ENCODE measurements at places on chromosomes 7 and 10. TPM values are rescaled to one million over a fixed set of nuclear protein-coding genes. Genes with fewer than 3 reads are reported as not detected.

TMEM273 gene
- 28.0 TPM for total RNA-seq

ZPBP gene
- total RNA-seq = not detected

IKZF1 gene
- total RNA-seq = 245 TPM

NEURL1 gene
- 2.4 TPM for total RNA-seq

YWHAG gene
- 140 TPM for total RNA-seq

EDRF1 gene
- 29.6 TPM for total RNA-seq

RAB18 gene
- 49.3 TPM for total RNA-seq

IFIT1B gene
- not detected for total RNA-seq

PON3 gene
- total RNA-seq = not detected

- H3K4me1 ChIP-seq = no peaks in the 10 kb centered on the region
- H3K27ac ChIP-seq = no peak overlapping the region
- no peak for DNase-seq
- peaks cover 8% of the 10 kb centered on the region for H3K27me3 ChIP-seq
- no peak overlapping the region for H3K4me3 ChIP-seq
Measured at GRCh38 chr7:95476072-95476847, 9.5 kb upstream of the ASB4 start.

- H3K4me1 ChIP-seq = no peaks in the 10 kb centered on the region
- no peaks in the 10 kb centered on the region for H3K27me3 ChIP-seq
- DNase-seq = no peak
- H3K36me3 ChIP-seq = no peaks in the 10 kb centered on the region
- no peak overlapping the region for H3K27ac ChIP-seq
Measured at GRCh38 chr10:19654576-19654975, 161.7 kb upstream of the PLXDC2 start.

- H3K36me3 ChIP-seq = peaks cover 2% of the 10 kb centered on the region
- no peaks in the 10 kb centered on the region for H3K27me3 ChIP-seq
- H3K4me3 ChIP-seq = no peak overlapping the region
- DNase-seq = no peak
Measured at GRCh38 chr10:3877211-3878000, 92.4 kb upstream of the KLF6 start.

GRCh38 chr7:22117222-22117621 is 171.5 kb upstream of the CDCA7L start:
- H3K4me1 ChIP-seq = peaks cover 6% of the 10 kb centered on the region
- no peak overlapping the region for H3K27ac ChIP-seq
- no peak for DNase-seq
- H3K36me3 ChIP-seq = no peaks in the 10 kb centered on the region
- H3K4me3 ChIP-seq = no peak overlapping the region
- no peaks in the 10 kb centered on the region for H3K27me3 ChIP-seq

DNA sequence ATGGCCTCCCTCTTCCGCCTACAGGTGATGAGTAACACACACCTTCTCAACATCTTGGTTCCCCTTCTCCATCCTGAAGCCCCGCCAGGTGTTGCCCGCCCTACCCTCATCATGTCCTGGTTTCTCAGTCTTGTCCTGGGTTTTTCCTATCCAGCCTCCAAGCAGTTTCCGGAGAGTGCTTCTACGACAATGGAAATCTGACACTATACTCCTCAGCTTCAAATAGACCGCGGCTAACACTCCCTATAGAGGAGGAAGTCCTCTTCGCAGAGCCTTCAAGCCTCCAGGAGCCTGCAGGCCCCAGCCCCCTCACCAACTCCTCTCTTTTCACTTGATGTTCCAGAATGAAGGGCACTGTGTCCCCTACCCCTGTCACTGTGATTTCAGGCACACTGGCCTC is 147.4 kb downstream of the PRPF18 start:
- H3K4me3 ChIP-seq = no peak overlapping the region
- no peaks in the 10 kb centered on the region for H3K36me3 ChIP-seq
- no peak overlapping the region for H3K27ac ChIP-seq
- no peaks in the 10 kb centered on the region for H3K4me1 ChIP-seq

DNA sequence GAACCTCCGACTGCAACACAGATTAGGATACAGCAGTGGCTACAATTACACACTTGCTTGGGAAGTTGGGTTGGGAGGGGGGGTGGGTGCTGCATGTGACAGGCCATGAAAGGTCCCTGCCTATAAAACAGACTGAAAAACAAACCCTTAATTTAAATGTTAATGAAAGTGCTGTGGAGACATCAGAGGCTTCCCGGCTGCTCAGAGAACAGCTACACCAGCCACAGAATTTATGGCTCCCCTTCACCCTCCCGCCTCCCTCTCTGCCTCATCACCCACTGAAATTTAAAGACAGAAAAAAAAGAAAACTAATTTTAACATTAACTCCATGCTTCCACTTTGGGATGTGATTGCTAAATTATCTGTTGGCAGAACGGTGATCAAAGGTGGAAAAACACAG is 34.7 kb downstream of the FBXW4 start:
- no peak overlapping the region for H3K27ac ChIP-seq
- H3K27me3 ChIP-seq = no peaks in the 10 kb centered on the region
- H3K4me1 ChIP-seq = no peaks in the 10 kb centered on the region
- DNase-seq = no peak
- H3K36me3 ChIP-seq = peaks cover 31% of the 10 kb centered on the region
- no peak overlapping the region for H3K4me3 ChIP-seq

GRCh38 chr10:546971-547590 is 142.4 kb downstream of the DIP2C start:
- H3K4me1 ChIP-seq = no peaks in the 10 kb centered on the region
- DNase-seq = no peak
- no peak overlapping the region for H3K27ac ChIP-seq

GRCh38 chr10:52027055-52027705 is 286.9 kb upstream of the DKK1 start:
- DNase-seq = no peak
- H3K27me3 ChIP-seq = peaks cover 2% of the 10 kb centered on the region
- no peak overlapping the region for H3K27ac ChIP-seq

GRCh38 chr10:132515811-132516726 is 21.5 kb upstream of the INPP5A start:
- no peaks in the 10 kb centered on the region for H3K36me3 ChIP-seq
- H3K27me3 ChIP-seq = no peaks in the 10 kb centered on the region
- no peak overlapping the region for H3K27ac ChIP-seq
- no peaks in the 10 kb centered on the region for H3K4me1 ChIP-seq

DNA sequence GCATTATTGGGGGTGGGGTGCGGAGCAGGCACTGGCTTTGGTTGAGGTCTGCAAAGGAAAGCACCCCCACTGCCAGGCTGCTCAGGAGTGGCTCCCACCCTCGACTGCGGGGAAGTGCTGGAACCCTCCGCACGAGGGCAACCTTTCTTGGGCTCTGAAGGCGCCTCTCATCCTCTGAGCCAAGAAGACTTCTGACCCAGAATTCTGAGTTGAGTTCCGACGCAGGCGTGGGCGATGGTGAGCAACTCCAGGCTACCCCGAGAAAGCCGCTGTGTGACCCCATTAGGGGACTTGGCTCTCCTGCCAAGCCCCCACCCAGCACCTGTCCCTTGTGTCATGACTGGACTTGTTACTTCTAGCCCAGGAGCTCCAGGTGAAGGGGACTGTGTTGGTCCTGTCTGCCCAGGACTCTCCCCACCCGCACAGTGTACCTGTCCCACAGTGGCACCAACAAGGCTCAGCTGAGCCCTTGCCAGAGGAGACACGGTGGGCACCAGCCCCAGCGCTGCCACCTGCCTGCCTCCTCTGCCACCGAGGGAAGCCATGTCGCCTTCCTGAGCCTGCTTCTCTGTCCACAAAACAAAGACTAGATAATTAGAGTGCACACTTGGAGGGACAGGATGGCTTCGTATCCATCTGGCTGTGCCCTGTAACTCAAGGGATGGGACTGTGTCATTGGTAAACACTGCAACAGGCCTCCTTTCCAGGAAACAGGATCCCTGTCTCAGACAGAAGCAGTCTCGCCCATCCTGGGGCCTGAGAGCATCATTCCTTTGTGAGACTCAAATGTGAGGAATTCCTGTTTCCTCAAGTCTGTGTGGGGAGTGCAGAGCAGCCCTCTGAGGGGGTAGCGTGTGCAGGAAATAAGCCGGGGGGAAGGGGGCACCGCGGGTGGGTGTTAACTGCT is 128.8 kb downstream of the LHPP start:
- no peak for DNase-seq
- no peaks in the 10 kb centered on the region for H3K36me3 ChIP-seq
- no peak overlapping the region for H3K4me3 ChIP-seq
- H3K4me1 ChIP-seq = no peaks in the 10 kb centered on the region
- H3K27ac ChIP-seq = no peak overlapping the region

DNA sequence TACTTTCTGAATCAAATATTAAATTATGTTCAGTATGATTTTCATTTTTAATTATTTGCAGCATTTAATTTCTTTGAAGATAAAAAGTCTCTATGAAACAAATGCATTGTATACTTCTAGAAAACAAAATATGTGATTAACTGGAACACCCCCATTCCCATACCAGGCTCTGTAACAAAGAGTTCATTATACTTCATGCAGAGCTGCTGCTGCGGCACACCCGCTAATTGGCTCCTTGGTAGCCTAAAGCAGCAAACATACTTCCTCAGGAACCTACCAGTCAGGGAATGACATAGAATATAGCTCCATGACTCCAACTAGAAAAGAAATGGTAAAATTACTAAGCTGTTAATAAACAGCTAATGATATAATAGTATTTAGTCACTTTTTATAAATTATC is 19.3 kb downstream of the RAB11FIP2 start:
- H3K36me3 ChIP-seq = peaks cover 11% of the 10 kb centered on the region
- no peak overlapping the region for H3K4me3 ChIP-seq
- H3K27me3 ChIP-seq = no peaks in the 10 kb centered on the region

DNA sequence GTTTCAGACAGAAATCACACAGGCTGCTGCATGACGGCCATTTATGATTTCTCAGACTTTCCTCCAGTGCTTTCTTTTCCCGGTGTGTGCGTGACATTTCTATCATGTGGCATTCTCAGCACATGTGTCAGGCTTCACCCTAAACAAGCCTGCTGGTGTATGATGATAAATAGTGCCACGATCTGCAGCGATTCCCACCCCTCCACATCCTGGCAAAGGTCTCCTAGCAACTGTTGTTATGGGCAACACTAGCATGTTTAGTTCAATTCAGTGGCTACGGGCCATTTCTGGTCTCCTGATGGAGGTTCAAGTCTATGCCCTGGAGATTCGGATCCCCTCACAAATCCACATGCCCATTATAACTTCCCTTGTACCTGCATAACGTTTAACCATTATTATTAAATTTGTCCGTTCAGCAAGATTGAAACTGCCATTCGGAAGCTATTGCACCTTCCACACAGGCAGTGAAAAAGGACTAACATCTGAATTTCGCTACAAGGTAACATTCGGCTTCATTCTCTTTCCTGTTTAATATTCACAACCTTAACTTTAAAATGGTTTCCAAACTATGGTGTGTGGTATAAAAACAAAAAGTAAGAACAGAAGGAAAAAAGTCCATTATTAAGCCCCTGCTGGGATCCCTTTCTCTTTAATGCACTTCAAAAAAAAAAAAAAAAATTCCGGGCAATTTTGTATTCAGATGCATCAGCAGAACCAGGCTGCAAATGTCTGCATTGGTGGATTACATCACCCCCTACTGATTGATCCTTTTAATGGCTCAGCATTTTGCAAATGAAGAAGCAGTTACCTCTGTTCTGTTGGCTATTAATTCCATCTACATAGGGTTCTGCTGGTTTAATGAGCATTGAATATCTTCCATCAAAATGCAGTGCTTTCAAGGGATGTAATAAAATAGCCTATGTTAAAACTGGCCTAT is 90.2 kb downstream of the FRMD4A start:
- peaks cover 25% of the 10 kb centered on the region for H3K27me3 ChIP-seq
- no peak for DNase-seq
- H3K36me3 ChIP-seq = no peaks in the 10 kb centered on the region

- H3K4me1 ChIP-seq = peaks cover 8% of the 10 kb centered on the region
- H3K4me3 ChIP-seq = no peak overlapping the region
- no peaks in the 10 kb centered on the region for H3K36me3 ChIP-seq
Measured at GRCh38 chr7:93011351-93012294, 106.2 kb downstream of the SAMD9 start.

DNA sequence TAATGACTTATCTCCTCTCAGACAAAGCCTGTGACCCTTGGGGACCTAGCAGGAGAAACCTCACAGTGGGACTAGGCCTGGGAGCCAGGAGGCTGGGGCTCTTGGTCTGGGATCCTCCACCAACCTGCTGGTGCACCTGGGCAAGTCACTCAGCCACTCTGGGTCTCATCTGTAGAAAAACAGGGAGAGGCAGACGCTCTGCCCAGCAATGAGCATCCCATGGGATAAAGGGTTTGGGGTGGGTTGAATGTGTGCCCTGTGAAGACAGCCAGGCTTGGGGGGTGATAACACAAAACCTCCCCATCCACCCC is 81.6 kb downstream of the ZMIZ1 start:
- peaks cover 34% of the 10 kb centered on the region for H3K4me1 ChIP-seq
- H3K36me3 ChIP-seq = no peaks in the 10 kb centered on the region
- no peaks in the 10 kb centered on the region for H3K27me3 ChIP-seq
- no peak overlapping the region for H3K4me3 ChIP-seq
- DNase-seq = no peak

GRCh38 chr7:129828989-129829736 is 123.6 kb downstream of the UBE2H start:
- peak overlapping the region; percentile 27 for H3K4me3 ChIP-seq
- peak; percentile 69 for DNase-seq
- no peaks in the 10 kb centered on the region for H3K36me3 ChIP-seq
- no peaks in the 10 kb centered on the region for H3K27me3 ChIP-seq
- H3K4me1 ChIP-seq = peaks cover 17% of the 10 kb centered on the region

- H3K27ac ChIP-seq = peak overlapping the region; percentile 98
- H3K4me3 ChIP-seq = peak overlapping the region; percentile 82
- peaks cover 35% of the 10 kb centered on the region for H3K4me1 ChIP-seq
- H3K36me3 ChIP-seq = peaks cover 14% of the 10 kb centered on the region
- H3K27me3 ChIP-seq = no peaks in the 10 kb centered on the region
Measured at GRCh38 chr10:72353965-72354355, 759 bp downstream of the DNAJB12 start.

GRCh38 chr7:116588641-116589594 is 64.1 kb downstream of the CAV1 start:
- H3K4me1 ChIP-seq = peaks cover 24% of the 10 kb centered on the region
- peak overlapping the region; percentile 39 for H3K27ac ChIP-seq
- DNase-seq = no peak
- H3K4me3 ChIP-seq = no peak overlapping the region

- H3K4me3 ChIP-seq = no peak overlapping the region
- peaks cover 20% of the 10 kb centered on the region for H3K4me1 ChIP-seq
- DNase-seq = no peak
- peaks cover 9% of the 10 kb centered on the region for H3K36me3 ChIP-seq
Measured at GRCh38 chr10:103109821-103110220, 83.3 kb downstream of the NT5C2 start.

DNA sequence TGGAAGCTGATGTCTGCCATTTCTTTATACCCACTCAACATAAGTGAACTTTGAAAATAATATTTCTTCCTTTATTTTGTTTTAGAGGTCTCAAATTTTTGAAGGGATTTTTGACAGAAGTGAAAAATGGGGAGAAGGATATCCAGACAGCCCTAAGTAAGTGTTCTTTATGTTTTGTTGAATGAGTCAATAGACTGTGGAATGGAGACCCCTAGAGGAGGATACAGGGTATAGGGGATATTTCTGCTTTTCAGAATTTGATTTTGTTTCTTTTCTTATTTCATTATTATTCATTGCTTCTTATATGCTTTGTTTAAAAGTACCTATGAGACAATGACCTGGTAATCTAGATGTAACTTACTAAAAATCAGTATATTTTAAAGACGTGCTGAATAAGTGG is 34.4 kb downstream of the PLEKHA8 start:
- peaks cover 5% of the 10 kb centered on the region for H3K4me1 ChIP-seq
- no peak overlapping the region for H3K27ac ChIP-seq
- no peak overlapping the region for H3K4me3 ChIP-seq
- H3K27me3 ChIP-seq = no peaks in the 10 kb centered on the region

GRCh38 chr10:50604049-50604640 is 19.6 kb downstream of the SGMS1 start:
- H3K27ac ChIP-seq = peak overlapping the region; percentile 5
- no peak overlapping the region for H3K4me3 ChIP-seq
- DNase-seq = no peak
- peaks cover 60% of the 10 kb centered on the region for H3K4me1 ChIP-seq
